Foreskin fibroblast (primary cell): ENCODE measurements at places on chromosomes 16 and 17.
A peak's percentile ranks its signal among the peaks of the same experiment; 100 is the strongest.

GRCh38 chr16:64292953-64293352 lies 828.9 kb downstream of the CDH11 start:
- no peak for DNase-seq

DNA sequence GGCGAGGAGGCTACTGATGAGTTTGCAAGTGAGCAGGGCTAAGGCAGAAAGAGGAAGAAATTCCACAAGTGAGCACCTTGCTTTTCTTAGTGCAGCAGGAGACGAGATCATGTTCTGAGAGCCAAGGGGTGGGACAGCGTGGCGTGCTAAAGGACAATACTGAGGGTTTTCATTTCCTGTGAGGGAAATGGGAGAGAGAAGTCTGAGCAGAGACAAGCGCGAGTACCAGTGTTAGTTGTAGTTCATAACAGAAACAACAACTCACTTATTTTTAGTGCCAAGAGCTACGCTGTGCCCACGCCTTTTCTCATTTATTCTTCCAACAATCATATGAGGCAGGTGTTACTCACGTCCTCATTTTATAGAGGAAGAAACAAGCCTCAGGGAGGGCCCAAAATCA lies 2.3 kb downstream of the SPACA3 start:
- DNase-seq: no peak

DNA sequence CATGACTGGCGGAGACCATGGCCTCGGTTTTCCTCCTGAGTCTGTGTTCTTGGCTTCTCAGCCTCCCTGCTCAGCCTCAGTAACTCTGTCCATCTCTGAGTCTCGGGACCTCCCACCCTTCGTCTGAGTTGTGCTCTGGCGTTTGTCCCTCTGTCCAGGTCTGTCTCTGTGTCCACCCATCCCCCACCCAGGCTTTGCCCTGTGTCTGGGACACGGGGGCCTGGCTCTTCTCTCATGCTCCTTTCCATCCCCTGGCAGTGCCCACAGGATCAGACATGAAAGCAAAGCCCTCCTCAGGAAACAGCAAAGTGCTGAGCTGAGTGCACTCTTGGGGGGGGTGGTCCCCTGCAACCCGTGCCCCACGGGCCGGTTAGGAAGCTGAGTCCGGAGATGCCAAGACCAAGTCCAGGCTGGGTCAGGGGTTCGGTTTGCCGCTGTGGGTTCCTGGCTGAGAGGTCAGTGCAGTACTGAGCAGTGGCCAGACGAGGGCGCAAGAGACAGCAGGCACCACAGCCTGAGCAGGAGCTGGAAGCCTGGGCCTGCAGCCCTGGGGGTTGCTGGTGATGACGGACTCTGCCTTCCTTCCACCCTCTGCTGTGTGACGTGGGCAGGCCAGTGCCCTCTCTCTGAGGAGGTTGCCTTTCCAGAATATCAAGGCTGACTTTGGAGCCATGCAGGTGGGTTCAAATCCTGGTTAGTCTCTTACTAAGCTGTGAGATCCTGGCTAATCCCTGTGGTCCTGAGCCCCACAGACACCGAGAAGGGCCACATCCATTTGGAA lies 2.5 kb downstream of the P2RX1 start:
- peak; percentile 64 for DNase-seq

- DNase-seq: no peak
These were observed 109.2 kb upstream of the FOXF1 start for GRCh38 chr16:86401126-86401525.
